ENCODE measurements at places on chromosomes 4 and X. TPM values are rescaled to one million over a fixed set of nuclear protein-coding genes. Genes with fewer than 3 reads are reported as not detected.

DNA sequence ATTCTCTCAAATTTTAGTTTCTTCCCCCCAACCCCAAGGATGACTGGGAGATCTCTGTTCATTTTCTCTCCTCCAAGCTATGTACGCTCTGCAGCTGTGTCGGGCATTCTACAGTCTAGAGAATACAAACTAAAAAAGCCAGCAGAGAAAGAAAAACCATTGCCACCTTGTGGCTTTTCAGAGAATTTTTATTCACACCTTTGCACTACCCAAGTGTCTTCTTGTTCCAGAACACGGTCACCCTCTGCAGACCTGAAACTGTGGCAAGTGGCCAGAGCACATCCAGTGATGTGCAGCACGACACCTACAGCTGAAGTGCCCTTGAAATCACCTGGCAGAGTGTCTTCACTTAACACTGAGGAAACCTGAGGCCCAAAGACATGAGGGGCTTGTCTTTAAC lies 68.6 kb downstream of the CHST7 start:
- H3K36me3 ChIP-seq: peaks cover 18% of the 10 kb centered on the region
- H3K27ac ChIP-seq: no peak overlapping the region
- no peaks in the 10 kb centered on the region for H3K27me3 ChIP-seq
- no peak for DNase-seq
- peaks cover 3% of the 10 kb centered on the region for H3K4me1 ChIP-seq

DNA sequence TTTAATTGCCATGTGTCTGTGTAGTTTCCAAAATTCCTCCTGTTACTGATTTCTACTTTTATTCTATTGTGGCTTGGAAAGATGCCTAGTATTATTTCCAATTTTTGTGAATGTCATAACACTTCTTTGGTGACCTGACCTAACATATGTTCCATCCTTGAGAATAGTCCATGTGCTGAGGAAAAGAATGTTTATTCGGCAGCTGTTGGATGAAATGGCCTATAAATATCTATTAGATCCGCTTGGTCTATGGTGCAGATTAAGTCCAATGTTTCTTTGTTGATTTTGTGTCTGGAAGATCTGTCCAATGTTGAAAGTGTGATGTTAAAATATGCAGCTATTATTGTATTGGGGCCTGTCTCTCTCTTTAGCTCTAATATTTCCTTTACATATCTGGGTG lies 219.2 kb upstream of the HDX start:
- no peak overlapping the region for H3K27ac ChIP-seq
- H3K27me3 ChIP-seq: no peaks in the 10 kb centered on the region
- DNase-seq: no peak
- no peak overlapping the region for H3K4me3 ChIP-seq
- H3K36me3 ChIP-seq: no peaks in the 10 kb centered on the region

- peak; percentile 82 for DNase-seq
- H3K27me3 ChIP-seq: peaks cover 20% of the 10 kb centered on the region
- H3K4me3 ChIP-seq: no peak overlapping the region
Measured at GRCh38 chrX:107676559-107677378, 48.5 kb downstream of the PRPS1 start.

DNA sequence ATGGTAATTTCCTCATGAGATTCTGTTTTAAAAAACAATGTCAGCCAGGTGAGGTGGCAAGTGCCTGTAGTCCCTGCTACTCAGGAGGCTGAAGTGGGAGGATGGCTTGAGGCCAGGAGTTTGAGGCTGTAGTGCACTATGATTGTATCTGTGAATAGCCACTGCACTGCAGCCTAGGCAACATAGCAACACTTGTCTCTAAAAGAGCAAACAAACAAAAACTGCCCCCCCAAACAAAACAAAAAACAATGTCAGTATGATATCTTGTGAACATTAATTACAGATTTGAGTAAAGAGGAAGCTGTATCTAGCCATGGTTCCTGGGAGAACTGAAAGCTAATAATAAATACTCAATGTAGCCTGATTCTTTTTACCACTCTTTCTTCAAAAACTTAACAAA lies 6.8 kb upstream of the MSL3 start:
- no peaks in the 10 kb centered on the region for H3K36me3 ChIP-seq
- H3K4me1 ChIP-seq: no peaks in the 10 kb centered on the region
- no peak overlapping the region for H3K27ac ChIP-seq
- no peak for DNase-seq
- no peaks in the 10 kb centered on the region for H3K27me3 ChIP-seq
- H3K4me3 ChIP-seq: no peak overlapping the region

GRCh38 chr4:151712777-151713176 lies 48.0 kb downstream of the GATB start:
- no peaks in the 10 kb centered on the region for H3K36me3 ChIP-seq
- H3K27ac ChIP-seq: no peak overlapping the region
- H3K4me1 ChIP-seq: no peaks in the 10 kb centered on the region
- H3K4me3 ChIP-seq: no peak overlapping the region

DNA sequence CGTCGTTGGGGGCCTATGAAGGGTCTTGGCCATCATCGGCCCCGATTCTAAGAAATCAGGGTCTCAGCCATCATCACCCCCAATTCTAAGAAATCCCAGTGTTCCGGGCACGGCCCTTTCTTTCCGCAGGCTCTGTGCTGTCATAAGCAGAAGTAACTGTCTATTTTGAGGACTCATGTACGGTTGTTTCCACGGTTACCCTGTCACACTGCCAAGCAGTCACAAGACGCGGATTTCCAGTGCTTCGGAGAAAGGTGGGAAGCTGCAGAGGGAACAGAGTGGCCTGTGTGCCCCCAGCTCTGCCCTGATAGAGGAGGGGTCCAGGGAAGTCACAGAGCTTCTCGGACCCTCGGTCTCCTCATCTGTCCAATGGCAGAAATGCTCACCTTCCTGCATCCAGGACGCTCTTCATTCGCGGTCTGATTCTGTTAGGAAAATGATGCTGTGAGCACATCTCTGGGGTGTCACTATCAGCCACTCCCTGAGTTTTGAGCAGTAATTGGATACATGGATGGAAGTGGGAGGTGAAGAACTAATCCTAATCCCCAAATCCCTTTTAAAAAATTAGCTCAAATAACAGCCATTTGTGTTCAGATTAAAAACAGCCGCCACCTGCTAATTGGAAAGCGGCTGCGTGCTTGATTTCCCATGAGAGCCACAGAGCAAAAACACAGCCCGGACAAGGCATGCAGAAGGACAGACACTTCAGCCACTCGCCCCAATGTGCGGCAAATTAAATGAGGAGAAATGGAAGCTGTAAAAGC lies 73.1 kb downstream of the WFS1 start:
- no peak for DNase-seq
- no peaks in the 10 kb centered on the region for H3K4me1 ChIP-seq
- no peaks in the 10 kb centered on the region for H3K36me3 ChIP-seq
- no peak overlapping the region for H3K27ac ChIP-seq
- no peak overlapping the region for H3K4me3 ChIP-seq

GRCh38 chr4:104983615-104984179 lies 163.0 kb upstream of the TET2 start:
- no peaks in the 10 kb centered on the region for H3K36me3 ChIP-seq
- no peak overlapping the region for H3K4me3 ChIP-seq
- DNase-seq: no peak
- H3K27ac ChIP-seq: no peak overlapping the region
- peaks cover 18% of the 10 kb centered on the region for H3K27me3 ChIP-seq

GRCh38 chr4:155062948-155063347 lies 145.5 kb upstream of the NPY2R start:
- H3K4me1 ChIP-seq: no peaks in the 10 kb centered on the region
- no peak overlapping the region for H3K4me3 ChIP-seq
- no peak overlapping the region for H3K27ac ChIP-seq
- no peaks in the 10 kb centered on the region for H3K27me3 ChIP-seq
- no peaks in the 10 kb centered on the region for H3K36me3 ChIP-seq

GRCh38 chr4:4217113-4217512 lies 9.6 kb downstream of the OTOP1 start:
- DNase-seq: no peak
- H3K4me1 ChIP-seq: no peaks in the 10 kb centered on the region
- H3K27me3 ChIP-seq: peaks cover 30% of the 10 kb centered on the region
- no peak overlapping the region for H3K27ac ChIP-seq
- no peak overlapping the region for H3K4me3 ChIP-seq

DNA sequence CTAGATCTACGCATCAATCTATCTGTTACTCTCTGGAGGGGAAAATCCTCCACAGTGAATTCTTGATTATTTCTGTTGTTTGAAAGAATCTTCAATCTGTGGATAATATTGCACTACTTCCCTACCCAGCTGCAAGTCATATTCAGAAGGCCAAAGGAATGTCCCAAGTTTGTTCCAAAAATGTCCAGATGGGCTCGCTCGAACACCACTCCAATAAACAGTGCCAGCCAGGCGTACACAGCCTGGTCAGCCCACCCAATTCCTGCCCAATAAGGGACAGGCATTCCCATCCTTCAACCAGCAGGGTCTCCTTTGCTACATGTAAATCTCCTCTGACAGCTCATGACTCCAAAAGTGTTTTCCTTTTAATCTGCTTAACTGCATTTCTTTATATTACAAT lies 80.7 kb upstream of the GPM6B start:
- H3K4me3 ChIP-seq: no peak overlapping the region
- peaks cover 3% of the 10 kb centered on the region for H3K36me3 ChIP-seq
- H3K4me1 ChIP-seq: no peaks in the 10 kb centered on the region
- H3K27me3 ChIP-seq: no peaks in the 10 kb centered on the region
- no peak for DNase-seq
- H3K27ac ChIP-seq: no peak overlapping the region

- no peaks in the 10 kb centered on the region for H3K36me3 ChIP-seq
- DNase-seq: no peak
- no peaks in the 10 kb centered on the region for H3K4me1 ChIP-seq
- H3K27ac ChIP-seq: no peak overlapping the region
Measured at GRCh38 chr4:151906438-151906837, 145.6 kb upstream of the GATB start.

DNA sequence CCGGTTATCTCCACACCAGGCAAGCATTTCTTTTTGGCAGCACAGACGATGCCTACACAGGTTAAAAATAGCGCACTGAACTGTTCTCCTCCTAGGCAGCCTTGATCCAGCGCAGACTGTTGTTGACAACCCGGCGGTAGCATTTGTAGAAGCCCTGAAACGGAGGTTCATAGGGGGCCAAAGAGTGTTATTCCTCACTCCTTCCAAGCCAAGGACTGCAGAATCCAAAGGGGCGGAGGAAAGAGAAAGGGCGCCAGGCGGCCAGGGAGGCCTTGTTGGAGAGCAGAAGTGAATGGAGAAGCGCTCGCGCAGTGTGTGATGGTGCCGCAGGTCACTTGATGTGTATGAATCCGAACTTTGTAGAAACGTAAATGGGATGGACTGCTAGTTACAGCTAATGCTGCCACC lies 82.7 kb downstream of the TENM3 start:
- DNase-seq: no peak
- H3K4me1 ChIP-seq: no peaks in the 10 kb centered on the region
- H3K27ac ChIP-seq: no peak overlapping the region
- no peak overlapping the region for H3K4me3 ChIP-seq

DNA sequence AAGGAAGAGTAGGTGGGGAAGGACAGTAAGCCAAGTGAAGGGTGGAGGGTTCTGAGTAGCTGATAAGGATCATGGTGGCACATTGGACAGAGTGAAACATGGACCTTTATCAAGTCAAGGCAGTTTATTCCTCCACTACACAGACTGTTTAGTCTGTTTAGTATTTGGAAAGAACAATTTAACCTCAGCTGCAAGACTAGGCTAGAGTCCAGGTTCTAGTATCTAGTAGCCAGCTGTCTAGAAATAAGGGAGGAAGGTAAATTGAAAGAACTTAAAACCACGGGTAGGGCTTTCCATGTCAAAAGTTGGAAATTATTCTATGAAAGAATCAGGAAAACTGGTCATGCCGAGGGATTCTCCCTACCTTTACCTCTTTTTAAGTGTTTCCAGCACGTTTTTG lies 140.1 kb upstream of the MED14 start:
- no peak for DNase-seq
- no peak overlapping the region for H3K27ac ChIP-seq
- no peaks in the 10 kb centered on the region for H3K4me1 ChIP-seq

- H3K4me3 ChIP-seq: peak within 1 kb of the TSS; percentile 83
- DNase-seq: peak; percentile 92
- H3K27me3 ChIP-seq: peaks cover 45% of the 10 kb centered on the region
- no peak within 1 kb of the TSS for H3K27ac ChIP-seq
- H3K4me1 ChIP-seq: no peaks in the 10 kb centered on the region
Measured at GRCh38 chrX:106611679-106612392, at the start of gene RADX. Gene RADX (plus strand): TSS chrX:106611978. CDS start chrX:106612081, 103 bp downstream.

- H3K4me3 ChIP-seq: no peak overlapping the region
- H3K27me3 ChIP-seq: no peaks in the 10 kb centered on the region
- H3K36me3 ChIP-seq: no peaks in the 10 kb centered on the region
Measured at GRCh38 chrX:88202149-88202548, 544.9 kb upstream of the CPXCR1 start.

DNA sequence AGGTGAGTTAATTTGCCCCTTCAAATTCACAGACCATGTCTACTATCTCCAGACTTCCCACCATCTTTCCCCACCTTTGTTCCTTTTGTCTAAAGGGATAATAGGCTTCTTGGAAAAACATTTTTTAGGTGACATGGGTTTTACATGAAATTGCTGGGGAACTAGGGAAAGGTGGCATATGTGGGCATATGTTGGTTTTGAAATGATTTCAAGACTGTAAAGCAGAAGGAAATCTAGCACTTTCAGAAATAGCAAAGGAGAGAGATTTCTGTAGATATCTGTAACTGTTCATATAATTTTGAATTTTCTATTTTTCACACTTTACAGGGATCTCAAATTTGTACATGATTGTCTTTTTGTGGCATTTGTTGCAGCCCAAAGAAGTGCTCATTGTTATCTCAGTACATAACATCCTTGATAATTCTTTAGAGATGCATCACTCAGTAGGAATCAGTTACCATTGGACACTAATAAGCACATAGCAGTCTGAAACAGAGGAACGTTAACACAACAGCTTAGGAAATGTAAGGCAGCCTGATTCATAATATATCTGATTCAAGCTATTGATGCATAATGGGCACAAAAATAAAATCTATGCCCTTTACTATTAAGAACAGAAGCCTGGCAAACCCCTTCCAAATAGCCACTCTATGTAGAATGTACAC lies 659.7 kb downstream of the CENPC start:
- no peaks in the 10 kb centered on the region for H3K4me1 ChIP-seq
- H3K27me3 ChIP-seq: no peaks in the 10 kb centered on the region
- no peaks in the 10 kb centered on the region for H3K36me3 ChIP-seq
- no peak overlapping the region for H3K4me3 ChIP-seq
- no peak overlapping the region for H3K27ac ChIP-seq

- peaks cover 7% of the 10 kb centered on the region for H3K36me3 ChIP-seq
- H3K27me3 ChIP-seq: no peaks in the 10 kb centered on the region
- no peaks in the 10 kb centered on the region for H3K4me1 ChIP-seq
- peak overlapping the region; percentile 96 for H3K4me3 ChIP-seq
- no peak for DNase-seq
- H3K27ac ChIP-seq: peak overlapping the region; percentile 97
Measured at GRCh38 chr4:106316773-106317409, 541 bp downstream of the AIMP1 start.

- H3K27me3 ChIP-seq: no peaks in the 10 kb centered on the region
- no peak for DNase-seq
- H3K4me1 ChIP-seq: no peaks in the 10 kb centered on the region
- no peaks in the 10 kb centered on the region for H3K36me3 ChIP-seq
- H3K27ac ChIP-seq: no peak overlapping the region
Measured at GRCh38 chrX:116226665-116227484, 56.3 kb downstream of the AGTR2 start.

Gene FIP1L1
- 71.0 TPM for total RNA-seq

Gene NLGN4X
- 82.0 TPM for total RNA-seq

Gene MAGEA4
- not detected for total RNA-seq

Gene SMIM31
- total RNA-seq: not detected

Gene MND1
- total RNA-seq: 15.4 TPM
